Uterus (tissue), 4 donors: ENCODE measurements at places on chromosomes 6 and 20.

- no peaks in the 10 kb centered on the region for H3K27me3 ChIP-seq
- no peaks in the 10 kb centered on the region for H3K36me3 ChIP-seq
- no peak overlapping the region for H3K4me3 ChIP-seq
- H3K27ac ChIP-seq: no peak overlapping the region
Observed at GRCh38 chr20:63963784-63964301, 5.9 kb downstream of the ZNF512B start.

- H3K27ac ChIP-seq: no peak overlapping the region
- no peaks in the 10 kb centered on the region for H3K36me3 ChIP-seq
- H3K4me1 ChIP-seq: no peaks in the 10 kb centered on the region
Observed at GRCh38 chr6:127937747-127938146, 36.9 kb upstream of the THEMIS start.

GRCh38 chr6:143059663-143060353 lies 881 bp upstream of the AIG1 start:
- no peaks in the 10 kb centered on the region for H3K36me3 ChIP-seq
- peak overlapping the region; percentile 91 for H3K27ac ChIP-seq
- H3K4me3 ChIP-seq: peak overlapping the region; percentile 93
- no peaks in the 10 kb centered on the region for H3K4me1 ChIP-seq

DNA sequence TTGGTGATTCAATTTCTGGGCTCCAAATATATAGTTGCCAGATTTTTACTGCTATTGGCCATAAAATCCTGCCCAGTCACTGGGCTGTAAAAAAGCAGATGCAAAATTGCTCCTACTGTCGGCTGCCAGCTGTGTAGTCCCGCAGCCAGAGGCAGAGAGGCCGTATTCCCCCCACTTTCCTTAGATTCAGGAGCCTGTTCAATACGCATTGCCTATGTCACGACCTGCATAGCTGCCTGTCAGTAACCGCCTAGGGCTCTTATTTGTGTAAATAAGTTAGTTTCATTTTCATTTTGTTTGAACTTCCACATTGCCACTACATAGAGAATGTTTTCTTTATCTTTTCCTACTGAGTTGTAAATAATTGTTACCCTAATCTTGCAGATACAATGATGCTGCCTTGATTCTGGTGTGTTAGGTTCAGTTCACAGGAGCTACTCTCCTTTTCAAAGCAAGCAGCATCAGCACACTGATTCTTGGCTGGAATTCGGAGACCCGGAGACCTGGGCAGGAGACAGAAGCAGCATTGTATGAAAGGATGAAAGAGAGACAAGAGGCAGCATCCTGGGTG lies 46.0 kb upstream of the UST start:
- no peaks in the 10 kb centered on the region for H3K4me1 ChIP-seq
- no peaks in the 10 kb centered on the region for H3K27me3 ChIP-seq
- DNase-seq: no peak
- peak overlapping the region; percentile 37 for H3K4me3 ChIP-seq
- no peaks in the 10 kb centered on the region for H3K36me3 ChIP-seq

GRCh38 chr20:43736588-43737158 lies 9.9 kb upstream of the GTSF1L start:
- no peak overlapping the region for H3K27ac ChIP-seq
- no peak overlapping the region for H3K4me3 ChIP-seq
- no peaks in the 10 kb centered on the region for H3K27me3 ChIP-seq
- no peaks in the 10 kb centered on the region for H3K36me3 ChIP-seq
- no peak for DNase-seq
- no peaks in the 10 kb centered on the region for H3K4me1 ChIP-seq

GRCh38 chr6:140957386-140957785 lies 1175.3 kb upstream of the GJE1 start:
- H3K36me3 ChIP-seq: no peaks in the 10 kb centered on the region
- no peak overlapping the region for H3K4me3 ChIP-seq
- H3K4me1 ChIP-seq: no peaks in the 10 kb centered on the region
- no peak overlapping the region for H3K27ac ChIP-seq

- H3K27ac ChIP-seq: peak overlapping the region; percentile 83
- peak overlapping the region; percentile 56 for H3K4me3 ChIP-seq
- no peaks in the 10 kb centered on the region for H3K4me1 ChIP-seq
- no peaks in the 10 kb centered on the region for H3K36me3 ChIP-seq
- DNase-seq: peak; percentile 76
Observed at GRCh38 chr6:2245877-2246863, 765 bp upstream of the GMDS start.

DNA sequence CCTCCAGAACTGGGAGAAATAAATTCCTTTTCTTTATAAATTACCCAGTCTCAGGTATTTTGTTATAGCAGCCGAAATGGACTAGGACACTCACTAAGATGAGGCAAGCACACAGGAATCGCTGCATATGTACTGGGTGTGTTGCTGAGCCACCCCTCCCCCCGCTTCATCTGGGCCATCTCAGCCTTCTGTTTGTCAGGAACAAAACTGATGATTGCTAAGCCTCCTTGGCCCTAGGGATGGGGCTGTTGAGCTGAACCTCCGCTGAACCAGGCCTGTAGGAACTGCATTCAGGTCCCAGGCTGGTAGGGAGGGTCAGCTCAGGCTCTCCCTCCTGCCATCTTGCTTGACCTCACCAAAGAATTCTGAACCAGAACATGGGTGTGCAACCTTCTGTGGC lies 108.6 kb downstream of the MAP3K7 start:
- H3K4me3 ChIP-seq: no peak overlapping the region
- no peaks in the 10 kb centered on the region for H3K27me3 ChIP-seq
- no peaks in the 10 kb centered on the region for H3K4me1 ChIP-seq
- DNase-seq: no peak
- H3K36me3 ChIP-seq: no peaks in the 10 kb centered on the region
- H3K27ac ChIP-seq: peak overlapping the region; percentile 78

GRCh38 chr20:43243672-43244269 lies 54.1 kb upstream of the PTPRT start:
- H3K27ac ChIP-seq: no peak overlapping the region
- no peaks in the 10 kb centered on the region for H3K4me1 ChIP-seq
- H3K4me3 ChIP-seq: no peak overlapping the region
- H3K36me3 ChIP-seq: no peaks in the 10 kb centered on the region
- DNase-seq: no peak
- no peaks in the 10 kb centered on the region for H3K27me3 ChIP-seq

DNA sequence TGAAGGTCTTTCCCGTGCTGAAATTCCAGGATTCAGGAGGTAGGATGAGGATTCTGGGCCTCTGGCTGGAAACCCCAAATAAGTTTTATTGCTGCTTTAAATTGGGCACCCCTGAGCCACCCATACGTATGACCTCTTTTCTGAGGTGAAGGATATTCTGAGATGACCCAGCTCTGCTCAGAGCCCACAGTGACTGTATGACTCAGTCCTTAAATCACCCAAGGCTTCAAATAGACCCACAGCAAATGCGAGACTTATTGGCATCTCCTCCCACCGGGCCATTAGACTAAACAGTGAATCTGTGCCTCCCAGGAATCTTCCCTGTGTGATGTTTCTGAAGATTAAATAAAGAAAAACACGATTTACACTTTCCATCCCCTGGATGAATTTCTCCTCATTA lies 9.5 kb downstream of the SIRPG start:
- H3K4me1 ChIP-seq: no peaks in the 10 kb centered on the region
- H3K36me3 ChIP-seq: no peaks in the 10 kb centered on the region
- no peak overlapping the region for H3K27ac ChIP-seq
- no peaks in the 10 kb centered on the region for H3K27me3 ChIP-seq
- no peak overlapping the region for H3K4me3 ChIP-seq
- no peak for DNase-seq

DNA sequence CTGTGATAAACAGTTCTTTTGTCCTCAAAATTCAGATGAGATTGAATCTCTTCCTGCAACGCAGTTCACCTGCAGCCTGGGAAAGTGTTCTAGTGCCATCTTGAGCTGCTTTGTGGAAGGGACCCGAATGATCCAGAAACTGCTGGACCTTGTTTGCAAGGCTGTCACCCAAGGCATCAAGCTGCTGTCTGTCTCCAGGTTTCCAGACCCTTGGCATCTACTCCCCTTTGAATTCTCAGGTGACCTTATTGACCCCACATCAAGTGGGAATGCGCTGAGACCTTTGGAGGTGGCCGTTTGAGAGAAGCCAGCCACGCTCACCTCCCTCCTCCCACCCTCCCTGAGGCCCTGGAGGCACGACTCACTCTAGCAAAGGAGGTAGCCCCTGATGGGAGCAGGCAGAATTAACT lies 112.5 kb downstream of the EDN3 start:
- no peaks in the 10 kb centered on the region for H3K4me1 ChIP-seq
- H3K36me3 ChIP-seq: no peaks in the 10 kb centered on the region
- H3K27me3 ChIP-seq: no peaks in the 10 kb centered on the region
- no peak overlapping the region for H3K27ac ChIP-seq

DNA sequence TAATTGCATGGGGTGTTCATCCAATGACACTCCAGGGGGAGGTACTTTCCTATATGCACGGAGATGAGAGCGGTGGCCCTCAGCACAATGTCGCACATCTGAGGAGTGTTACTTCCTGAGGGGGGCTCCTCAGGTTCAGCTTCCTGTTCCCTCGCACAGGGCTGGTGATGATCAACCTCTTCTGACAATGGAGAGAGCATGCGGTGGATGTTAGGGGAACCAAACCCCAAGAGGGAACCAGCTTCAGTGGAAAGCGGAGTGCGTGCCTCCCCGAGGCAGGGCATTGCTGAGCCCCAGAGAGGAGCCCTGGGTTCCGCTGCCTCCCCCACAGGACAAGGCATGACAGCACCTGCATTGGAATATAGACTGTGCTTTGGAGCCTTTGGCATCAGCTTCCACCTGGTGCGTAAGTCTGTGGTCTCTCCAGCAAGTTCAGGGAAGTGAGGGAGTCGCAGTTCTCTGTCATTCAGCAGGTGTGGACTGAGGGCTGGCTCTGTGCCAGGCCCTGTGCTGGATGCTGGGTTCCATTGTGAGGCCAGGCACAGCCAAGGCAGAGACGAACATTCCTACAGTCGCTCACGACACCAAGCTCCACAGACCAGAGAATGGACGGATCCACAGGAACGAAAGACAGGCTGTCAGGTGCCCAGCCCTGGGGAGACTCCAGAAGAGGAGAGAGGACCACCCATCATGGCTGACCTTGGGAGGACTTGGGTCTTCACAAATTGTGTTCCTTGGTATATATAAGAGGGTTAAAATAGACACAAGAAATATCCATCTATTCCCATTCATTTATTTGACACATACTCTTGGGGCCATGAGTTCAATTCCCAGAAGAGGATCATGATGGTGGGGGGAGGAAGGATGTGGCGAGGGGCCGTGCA lies 3.9 kb upstream of the ZNF831 start:
- no peaks in the 10 kb centered on the region for H3K4me1 ChIP-seq
- H3K27ac ChIP-seq: no peak overlapping the region
- no peaks in the 10 kb centered on the region for H3K36me3 ChIP-seq
- no peak overlapping the region for H3K4me3 ChIP-seq
- H3K27me3 ChIP-seq: no peaks in the 10 kb centered on the region

GRCh38 chr6:137804637-137805036 lies 62.4 kb upstream of the TNFAIP3 start:
- DNase-seq: no peak
- peaks cover 17% of the 10 kb centered on the region for H3K4me1 ChIP-seq
- peak overlapping the region; percentile 80 for H3K27ac ChIP-seq
- no peak overlapping the region for H3K4me3 ChIP-seq
- H3K27me3 ChIP-seq: no peaks in the 10 kb centered on the region

GRCh38 chr6:13847326-13848050 lies 33.1 kb upstream of the MCUR1 start:
- no peaks in the 10 kb centered on the region for H3K36me3 ChIP-seq
- DNase-seq: no peak
- no peaks in the 10 kb centered on the region for H3K27me3 ChIP-seq

GRCh38 chr20:49460916-49461315 lies 21.6 kb downstream of the KCNB1 start:
- no peaks in the 10 kb centered on the region for H3K4me1 ChIP-seq
- no peak overlapping the region for H3K4me3 ChIP-seq
- no peaks in the 10 kb centered on the region for H3K27me3 ChIP-seq

DNA sequence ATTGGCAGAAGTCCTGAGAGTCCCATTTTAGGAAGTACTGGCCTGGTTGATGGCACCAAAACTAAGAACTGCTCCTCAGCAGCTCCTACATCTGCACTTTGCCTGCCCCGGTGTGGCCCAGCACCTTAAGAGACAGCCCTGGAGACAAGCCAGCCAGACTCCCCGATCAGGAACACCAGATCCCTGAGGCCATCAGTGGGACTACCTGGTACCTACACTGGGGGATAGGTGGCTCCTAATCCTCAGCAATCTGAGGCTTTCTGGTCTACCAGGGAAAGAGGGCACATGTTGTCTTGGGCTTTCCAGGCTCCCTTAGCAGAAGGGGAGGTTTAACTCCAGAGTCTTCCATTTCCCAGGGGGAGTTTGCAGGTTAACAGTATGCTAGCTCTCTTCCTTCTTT lies at the start of gene WFDC6:
TSS of gene WFDC6 (minus strand) at position 101 of the 400 bp plus-strand sequence. CDS start at position 26, 75 bp downstream.
- no peaks in the 10 kb centered on the region for H3K4me1 ChIP-seq
- H3K27ac ChIP-seq: no peak within 1 kb of the TSS
- H3K4me3 ChIP-seq: no peak within 1 kb of the TSS
- DNase-seq: no peak
- H3K27me3 ChIP-seq: no peaks in the 10 kb centered on the region

- no peak for DNase-seq
- no peak overlapping the region for H3K27ac ChIP-seq
- H3K4me3 ChIP-seq: no peak overlapping the region
- H3K27me3 ChIP-seq: no peaks in the 10 kb centered on the region
Observed at GRCh38 chr6:166446146-166446545, 63.4 kb upstream of the MPC1 start.

DNA sequence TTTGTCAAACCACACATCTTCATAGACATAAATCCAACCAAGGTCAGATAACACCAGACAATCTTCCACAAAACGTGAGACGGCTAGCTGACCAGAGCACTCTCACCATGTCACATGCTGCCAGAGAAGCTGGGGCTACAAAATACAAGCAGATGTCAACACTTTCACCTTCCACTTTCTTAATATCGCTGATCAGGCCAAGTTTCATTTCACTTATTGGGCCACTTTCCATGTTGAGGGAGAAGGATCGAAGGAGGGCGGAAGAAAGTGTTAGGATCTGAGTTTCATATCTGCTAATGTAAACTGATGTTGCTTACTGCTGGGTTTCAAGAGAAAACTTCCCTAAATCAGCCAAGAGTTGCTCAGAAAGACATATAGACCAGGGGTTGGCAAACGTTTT lies 177.0 kb upstream of the PRDM1 start:
- H3K4me3 ChIP-seq: no peak overlapping the region
- H3K4me1 ChIP-seq: no peaks in the 10 kb centered on the region
- no peak for DNase-seq
- H3K36me3 ChIP-seq: no peaks in the 10 kb centered on the region

DNA sequence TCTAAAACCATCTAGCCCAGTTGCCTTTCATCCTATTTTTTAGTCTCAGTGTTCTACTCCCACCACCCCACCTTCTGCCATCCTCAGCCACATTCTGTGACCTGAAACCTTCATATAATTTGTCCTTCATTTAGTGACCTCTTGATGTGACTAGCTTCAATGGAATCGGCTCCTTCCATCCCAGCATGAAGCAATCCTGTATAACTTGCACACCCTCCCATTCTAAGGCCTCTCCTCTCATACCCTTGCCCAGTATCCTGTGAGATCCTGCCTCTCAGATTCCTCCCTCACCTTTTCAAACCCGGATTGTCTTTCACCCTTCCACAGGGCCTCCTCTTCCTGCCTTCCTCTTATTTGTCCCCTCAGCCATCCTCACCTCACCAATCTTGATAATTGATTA lies 3.1 kb downstream of the ZNF76 start:
- H3K4me1 ChIP-seq: no peaks in the 10 kb centered on the region
- no peak overlapping the region for H3K4me3 ChIP-seq
- H3K36me3 ChIP-seq: no peaks in the 10 kb centered on the region
- H3K27me3 ChIP-seq: no peaks in the 10 kb centered on the region
- no peak overlapping the region for H3K27ac ChIP-seq

- H3K4me1 ChIP-seq: no peaks in the 10 kb centered on the region
- H3K4me3 ChIP-seq: no peak overlapping the region
- no peak for DNase-seq
- H3K27ac ChIP-seq: no peak overlapping the region
- H3K36me3 ChIP-seq: no peaks in the 10 kb centered on the region
Observed at GRCh38 chr20:12833861-12834260, 174.9 kb upstream of the SPTLC3 start.
